ENCODE measurements at places on chromosomes 7 and 10.

- no peak for DNase-seq
Measured at GRCh38 chr7:4888161-4888560, 4.6 kb upstream of the RADIL start.

- peak; percentile 87 for DNase-seq
Measured at GRCh38 chr7:5665094-5666025, 116.1 kb downstream of the RNF216 start.

- peak; percentile 20 for DNase-seq
Measured at GRCh38 chr7:87853237-87853864, 22.8 kb downstream of the SLC25A40 start.

DNA sequence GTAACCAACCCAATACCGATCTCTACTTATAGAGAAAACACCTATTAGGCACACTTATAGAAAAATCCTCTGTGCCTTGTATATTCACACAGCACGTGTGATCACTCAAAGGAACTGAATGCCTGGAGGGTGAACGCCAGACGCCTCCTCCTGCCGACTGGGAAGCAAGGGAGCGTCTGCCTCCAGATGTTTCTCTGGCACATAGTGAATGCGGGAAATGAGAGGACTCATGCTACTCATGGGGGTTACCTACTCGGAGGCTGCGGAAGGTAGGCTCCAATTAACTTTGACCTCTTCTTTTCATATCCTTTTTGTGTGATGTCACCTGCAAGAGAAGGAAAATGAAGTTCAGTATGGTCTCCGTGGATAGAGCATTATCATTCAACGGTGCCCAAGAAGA, 203.3 kb downstream of the DIP2C start:
- DNase-seq = peak; percentile 22

DNA sequence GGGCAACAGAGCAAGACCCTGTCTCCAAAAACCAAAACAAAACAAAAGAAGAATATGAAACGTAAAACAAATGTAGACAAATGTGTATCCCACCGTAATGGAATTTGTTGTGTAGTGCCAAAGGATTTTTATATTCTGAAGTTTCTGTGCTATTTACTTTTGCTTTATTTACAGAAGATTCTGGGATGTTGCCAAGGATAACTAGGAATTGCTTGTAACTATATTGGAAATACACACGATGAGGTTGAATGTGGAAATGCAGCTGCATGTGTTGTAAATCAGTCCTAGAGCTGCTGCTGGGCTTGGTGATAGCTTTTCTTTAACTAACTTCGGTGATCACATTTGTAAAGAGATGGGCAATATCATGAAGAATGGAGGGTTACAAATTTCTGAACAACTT, 39.5 kb downstream of the GALNT17 start:
- no peak for DNase-seq

GRCh38 chr7:80435521-80435920, 76.3 kb downstream of the GNAT3 start:
- DNase-seq = no peak

DNA sequence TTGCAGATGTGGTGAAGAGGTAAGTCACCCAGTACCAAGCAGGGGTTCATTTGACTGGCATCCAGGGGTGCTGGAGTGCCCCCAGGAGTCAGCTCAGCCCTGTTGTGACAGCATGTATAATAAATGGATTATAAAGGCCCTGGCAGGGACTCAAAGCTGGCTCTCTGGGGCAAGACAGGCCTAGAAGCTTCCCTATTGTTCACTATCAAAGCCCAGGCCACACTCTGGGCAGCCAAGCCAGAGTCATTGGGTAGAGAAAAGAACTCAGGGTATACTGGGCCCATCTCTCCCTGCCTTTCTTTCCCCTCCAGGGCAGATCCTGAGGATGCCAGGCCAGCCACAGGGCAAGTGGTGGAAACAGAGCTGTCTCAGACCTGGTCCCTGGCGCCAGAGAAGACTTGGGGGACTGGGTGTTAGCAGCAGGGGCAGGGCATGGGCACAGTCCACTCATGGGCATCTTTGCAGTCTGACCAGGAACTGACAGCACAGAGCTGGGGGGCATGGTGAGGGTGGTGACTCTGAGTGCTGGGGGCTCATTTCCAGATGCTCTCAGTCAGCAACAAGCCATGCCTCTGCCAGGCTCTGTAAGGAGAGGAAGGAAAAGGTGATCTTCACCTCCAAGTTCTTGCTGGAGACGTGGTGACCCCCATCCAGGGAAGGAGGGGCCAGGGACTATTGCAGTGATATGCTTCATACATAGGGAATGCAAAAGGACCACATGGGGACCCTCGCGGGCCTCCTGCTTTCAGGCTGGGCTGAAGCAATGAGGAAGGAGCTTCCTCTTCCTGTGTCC, 11.7 kb downstream of the RBP3 start:
- no peak for DNase-seq

DNA sequence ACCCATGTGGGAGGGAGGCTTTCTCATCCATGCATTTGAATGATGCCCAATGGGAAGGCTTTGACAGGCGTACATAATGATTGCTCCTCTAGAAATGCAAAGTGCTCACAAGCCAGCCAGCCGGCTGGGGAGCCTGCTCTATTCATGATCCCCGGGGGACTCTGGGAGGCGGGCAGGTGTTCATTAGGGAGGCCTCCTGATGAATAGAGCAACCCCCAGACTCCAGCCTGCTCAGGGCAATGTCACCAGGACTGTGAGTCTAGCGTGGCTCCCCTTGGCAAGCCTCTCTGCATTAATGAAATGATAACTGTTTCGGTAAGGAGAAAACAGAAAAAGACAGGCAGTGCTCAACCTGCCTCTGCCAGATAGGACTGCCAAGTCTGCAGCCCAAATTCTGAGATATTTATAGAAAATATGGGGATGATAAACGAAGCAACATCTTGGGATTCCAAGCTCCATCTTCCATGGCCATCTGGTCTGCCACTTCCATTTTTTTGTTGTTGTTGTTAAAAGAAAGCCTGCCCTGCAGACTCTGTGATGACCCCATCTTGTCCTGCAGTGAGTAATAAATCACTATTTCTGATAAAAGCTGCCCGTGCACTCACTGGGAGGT, 236.4 kb downstream of the PRPF18 start:
- no peak for DNase-seq

DNA sequence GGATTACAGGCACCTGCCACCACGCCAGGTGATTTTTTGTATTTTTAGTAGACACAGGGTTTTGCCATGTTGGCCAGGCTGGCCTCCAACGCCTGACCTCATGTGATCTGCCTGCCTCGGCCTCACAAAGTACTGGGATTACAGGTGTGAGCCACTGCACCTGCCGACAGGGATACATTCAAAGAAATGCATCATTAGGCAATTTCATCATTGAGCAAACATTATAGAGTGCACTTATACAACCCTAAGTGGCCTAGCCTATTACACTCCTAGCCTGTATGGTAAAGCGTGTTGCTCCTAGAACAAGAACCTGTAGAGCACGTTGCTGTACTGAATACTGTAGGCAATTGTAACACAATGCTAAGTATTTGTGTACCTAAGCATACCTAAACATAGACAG, 350.3 kb downstream of the GALNT17 start:
- no peak for DNase-seq

DNA sequence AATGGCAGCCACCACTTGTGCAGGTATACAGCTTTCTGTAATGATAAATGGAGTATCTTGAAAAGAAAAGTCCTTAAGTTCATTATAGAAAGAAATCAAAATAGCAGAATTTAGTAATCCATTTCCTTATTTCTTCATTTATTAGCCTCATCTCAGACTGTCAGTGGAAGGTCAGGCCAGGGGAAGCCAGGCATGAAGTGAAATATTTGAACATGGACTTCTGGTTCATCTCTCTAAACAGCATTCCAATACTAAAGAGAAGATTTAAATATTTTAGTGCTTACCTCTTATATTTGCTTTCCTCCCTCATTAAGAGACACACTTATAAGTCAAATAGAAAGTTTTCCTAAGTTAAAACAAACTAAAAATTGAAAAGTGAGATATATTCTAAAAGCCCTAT, 26.8 kb downstream of the TRDMT1 start:
- peak; percentile 57 for DNase-seq

GRCh38 chr10:52965938-52966401, 193.4 kb upstream of the MBL2 start:
- DNase-seq = no peak

DNA sequence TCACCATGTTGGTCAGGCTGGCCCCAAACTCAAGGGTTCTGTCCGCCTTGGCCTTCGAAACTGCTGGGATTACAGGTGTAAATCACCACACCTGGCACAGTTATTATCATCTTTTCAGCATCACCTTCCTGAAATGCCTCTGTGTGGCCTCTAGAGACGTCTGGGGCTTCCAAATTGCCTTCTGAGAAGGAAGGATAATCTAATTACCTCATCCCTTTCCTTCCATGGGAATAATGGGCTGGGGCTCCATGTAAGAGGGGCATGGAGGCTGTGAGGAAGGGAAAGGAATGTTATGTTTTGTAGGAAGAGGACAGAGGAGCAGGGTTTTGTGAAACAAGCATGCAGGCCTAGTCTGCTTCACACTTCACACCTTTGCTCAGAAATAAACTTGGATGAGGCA, 22.2 kb upstream of the PODXL start:
- no peak for DNase-seq

GRCh38 chr7:150502519-150502918, 12.2 kb upstream of the GIMAP7 start:
- DNase-seq = no peak

DNA sequence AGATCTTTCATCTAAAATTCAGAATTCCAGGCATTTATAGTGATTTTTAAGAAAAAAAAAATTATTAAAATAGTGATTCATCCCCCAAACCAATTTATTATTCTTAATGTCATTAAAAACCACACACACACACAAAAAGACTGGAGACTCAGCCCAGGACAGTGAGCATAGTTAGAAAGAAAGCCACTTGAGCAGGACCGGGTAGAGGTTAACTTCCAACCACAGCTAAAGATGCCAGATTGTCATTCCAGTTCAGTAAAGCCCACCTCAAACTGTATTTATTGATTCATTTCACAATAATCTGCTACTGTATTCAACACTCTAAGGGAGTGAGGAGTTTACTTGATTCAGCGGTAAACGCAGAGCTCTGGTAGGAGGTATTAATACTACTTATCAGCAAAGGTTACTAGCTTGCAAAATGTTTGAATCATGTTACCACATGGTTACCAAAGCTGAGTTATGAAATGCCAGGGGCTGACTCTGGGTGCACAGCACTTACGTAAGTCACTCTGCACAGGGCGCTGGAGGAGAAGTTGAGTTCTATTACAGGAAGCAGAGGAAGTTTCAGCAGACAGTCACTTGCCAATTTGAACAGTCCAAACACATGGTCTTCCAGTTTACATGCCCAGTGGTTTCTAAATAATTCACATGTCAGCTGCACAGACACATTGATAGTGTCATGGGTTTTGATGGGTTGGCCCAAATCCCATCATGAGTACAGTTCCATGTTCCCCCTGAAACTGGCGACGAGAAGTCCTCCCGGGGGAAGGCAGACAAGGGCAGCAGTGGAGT, 64.6 kb downstream of the KLF6 start:
- peak; percentile 99 for DNase-seq

DNA sequence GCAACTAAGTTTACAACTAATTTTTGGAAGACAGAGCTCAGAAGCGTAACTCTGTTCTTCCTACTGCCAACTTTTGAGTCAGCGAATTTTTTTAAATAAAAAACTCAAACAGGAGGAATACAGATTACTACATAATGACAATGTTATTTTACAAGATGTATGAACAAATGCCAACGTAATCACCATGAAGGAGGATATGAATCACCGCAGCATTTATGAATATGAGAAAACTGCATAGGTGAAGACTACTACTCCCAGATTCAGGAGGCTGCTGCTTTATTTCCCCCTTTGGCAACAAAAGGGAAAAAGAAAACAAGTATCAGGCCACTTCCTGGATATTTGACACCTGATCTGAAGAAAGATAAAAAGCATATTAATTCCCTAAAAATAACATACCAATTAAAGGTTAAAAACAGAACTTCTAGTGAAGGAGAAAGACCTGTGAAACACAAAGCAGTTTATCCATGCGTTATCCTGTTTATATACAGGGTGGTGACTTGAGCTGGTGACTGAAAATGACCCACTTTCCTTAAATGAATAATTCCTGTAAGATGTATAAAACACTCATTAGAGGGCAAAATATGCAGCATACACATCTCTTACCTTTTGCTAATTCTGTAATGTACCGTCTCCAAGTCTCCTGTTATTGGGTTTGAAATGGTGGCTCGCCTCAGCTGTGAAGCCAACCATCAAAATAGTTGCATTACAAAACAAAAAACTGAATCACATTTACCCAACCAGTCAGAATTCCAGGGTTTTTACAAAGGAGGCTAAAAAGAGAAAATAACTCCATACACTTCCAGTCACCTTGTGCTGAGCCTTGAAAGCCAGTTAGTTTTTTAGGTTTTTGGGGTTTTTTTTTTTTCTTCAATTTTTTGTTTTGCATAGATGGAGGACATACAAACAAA, 52.0 kb downstream of the P4HA1 start:
- peak; percentile 91 for DNase-seq

All from choroid plexus epithelial cell (primary cell).